ENCODE measurements at places on chromosomes 1 and 21. TPM values are rescaled to one million over a fixed set of nuclear protein-coding genes. Genes with fewer than 3 reads are reported as not detected.

Gene SLC6A17
- total RNA-seq = 0.28 TPM

Gene USH2A
- not detected for total RNA-seq

Gene ADCY10
- 0.19 TPM for total RNA-seq

Gene MOB3C
- 10.7 TPM for total RNA-seq

Gene RIPK4
- total RNA-seq = 0.38 TPM
